Lung (tissue), 17 donors: ENCODE measurements at places on chromosomes 4 and X. TPM values are rescaled to one million over a fixed set of nuclear protein-coding genes. Genes with fewer than 3 reads are reported as not detected.

Gene ARR3
- not detected for total RNA-seq

Gene CHM
- total RNA-seq: 13.7 TPM

Gene GPC3
- 270 TPM for total RNA-seq

Gene CRMP1
- total RNA-seq: 2.1 TPM

Gene TADA2B
- total RNA-seq: 19.1 TPM

Gene CCNB3
- 0.49 TPM for total RNA-seq

Gene UFSP2
- 26.2 TPM for total RNA-seq

Gene SPANXC
- not detected for total RNA-seq

Gene NFKB1
- 52.3 TPM for total RNA-seq
